ENCODE measurements at places on chromosomes 3 and 15.

- DNase-seq, result no peak
Measured at GRCh38 chr3:176861137-176861536, 336.1 kb downstream of the TBL1XR1 start.

- DNase-seq, result no peak
Measured at GRCh38 chr15:94233441-94233840, 2.1 kb downstream of the MCTP2 start.

DNA sequence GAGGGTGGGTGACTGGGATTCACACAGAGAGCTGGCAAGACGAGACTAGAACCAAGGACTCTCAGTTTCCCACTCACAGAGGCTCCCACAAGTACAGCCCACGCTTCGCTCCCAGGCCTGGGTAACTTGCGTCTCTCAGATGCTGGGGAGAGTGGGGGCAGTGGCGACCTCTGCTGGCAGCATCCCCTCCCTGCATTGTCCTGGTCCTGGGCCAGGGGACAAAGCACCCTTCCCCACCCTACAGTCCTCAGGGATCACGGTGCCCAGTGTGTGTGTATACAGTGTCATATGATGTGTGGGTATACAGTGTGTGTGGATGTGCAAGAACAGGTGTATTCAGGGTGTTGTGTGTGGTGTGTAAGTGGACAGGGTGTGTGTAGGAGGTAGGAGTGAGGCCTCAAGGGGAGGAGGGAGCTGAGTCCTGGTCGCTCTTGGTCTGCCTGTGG is 12.8 kb downstream of the VILL start:
- DNase-seq, result no peak

DNA sequence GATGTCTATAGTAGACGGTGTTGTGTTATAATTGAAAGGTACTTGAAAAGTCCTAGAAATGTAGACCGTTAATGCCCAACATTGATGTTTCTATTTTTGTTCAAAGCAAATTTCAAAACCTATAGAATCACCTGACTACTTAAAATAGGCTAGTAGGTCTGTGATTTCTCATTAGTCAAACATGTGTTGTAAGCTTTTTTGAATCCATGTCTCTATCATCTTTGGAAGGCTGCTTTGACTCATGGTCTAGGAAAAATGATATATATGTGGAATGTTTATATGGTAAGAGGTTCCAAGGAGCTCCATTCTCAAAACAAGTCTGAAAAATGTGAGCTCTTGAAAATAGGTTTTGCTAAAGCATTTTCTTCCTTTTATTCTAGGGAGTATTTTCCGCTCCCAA is 375.3 kb downstream of the LPP start:
- peak; percentile 45 for DNase-seq

GRCh38 chr3:20022954-20023622 is 11.0 kb upstream of the PP2D1 start:
- no peak for DNase-seq

DNA sequence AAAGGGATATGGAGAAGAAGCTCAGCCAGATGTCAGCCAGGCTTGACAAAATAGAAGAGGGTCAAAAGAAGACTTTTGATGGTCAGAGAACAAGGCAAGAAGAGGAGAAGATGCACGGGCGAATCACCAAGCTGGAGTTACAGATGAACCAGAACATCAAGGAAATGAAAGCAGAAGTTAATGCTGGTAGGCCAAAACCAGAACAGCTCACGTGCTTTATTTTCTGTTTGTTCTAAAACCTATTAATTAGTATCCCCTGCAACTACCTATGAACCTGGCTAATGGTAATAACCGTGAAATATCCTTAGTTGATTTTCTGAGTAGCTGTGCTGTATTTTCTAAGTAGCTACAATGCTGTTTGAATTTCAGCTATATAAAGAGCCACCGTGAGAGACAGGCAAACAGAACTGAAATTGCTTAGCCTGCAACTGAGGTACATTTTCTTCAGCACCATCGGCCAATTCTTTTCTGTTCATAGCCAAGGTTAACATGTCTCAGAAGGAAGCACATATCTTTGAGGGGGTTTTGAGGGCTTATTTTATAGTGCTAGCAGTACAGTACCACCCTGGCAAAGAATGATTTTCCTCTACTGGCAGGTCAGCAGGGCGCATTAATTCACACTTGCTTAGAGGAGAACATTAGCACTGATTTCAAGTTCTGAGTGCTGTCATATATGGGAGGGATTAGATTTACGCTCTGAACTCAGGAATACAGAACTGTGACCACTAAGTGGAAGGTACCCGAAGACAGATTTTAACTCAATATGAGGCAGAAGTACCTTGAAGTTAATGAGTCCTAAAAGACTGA is 78.9 kb downstream of the FAM81A start:
- DNase-seq, result no peak

DNA sequence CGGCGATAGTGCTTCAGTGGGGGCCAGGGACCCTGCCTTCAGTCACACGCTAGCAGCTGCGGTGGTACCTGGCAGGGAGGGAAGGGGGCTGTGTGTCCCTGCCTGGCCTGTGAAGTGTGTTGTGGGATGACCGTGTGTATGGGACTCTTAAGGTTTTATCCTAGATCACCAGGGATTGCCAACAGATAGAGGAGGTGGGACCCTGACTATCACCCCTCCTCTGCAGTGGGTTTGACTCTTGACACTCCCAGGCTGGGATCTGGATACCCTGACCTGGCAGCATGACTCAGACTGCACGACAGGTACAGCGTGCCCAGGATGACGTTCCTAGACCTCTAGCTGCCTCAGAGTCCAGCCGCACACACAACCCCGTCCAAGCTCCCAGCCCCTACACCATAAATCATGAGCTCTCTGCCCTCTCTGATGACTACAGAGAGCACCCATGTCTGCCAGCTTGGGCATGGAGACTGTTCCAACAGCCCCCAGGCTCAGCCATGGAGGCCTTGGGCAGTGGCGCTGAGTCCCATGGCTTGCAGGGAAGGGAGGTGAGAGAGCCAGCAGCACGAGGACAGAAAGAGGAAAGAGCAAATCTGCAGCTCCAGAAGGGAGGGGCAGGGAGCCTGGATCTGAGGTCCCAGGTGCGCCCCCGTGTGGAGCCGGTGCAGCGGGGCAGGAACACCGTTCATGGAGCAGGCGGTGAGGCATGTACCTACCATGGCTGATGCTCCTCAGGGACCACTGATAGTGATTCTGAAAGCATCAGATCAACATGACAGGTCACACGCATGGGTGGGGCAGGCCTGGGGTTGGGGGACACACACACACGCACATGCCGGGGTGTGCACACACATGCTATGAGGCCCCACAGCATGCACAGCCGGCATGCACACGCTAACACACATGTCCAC is 71.0 kb downstream of the ADAMTS7 start:
- DNase-seq, result peak; percentile 58

- peak; percentile 30 for DNase-seq
Measured at GRCh38 chr15:25391971-25392721, 46.7 kb downstream of the UBE3A start.

DNA sequence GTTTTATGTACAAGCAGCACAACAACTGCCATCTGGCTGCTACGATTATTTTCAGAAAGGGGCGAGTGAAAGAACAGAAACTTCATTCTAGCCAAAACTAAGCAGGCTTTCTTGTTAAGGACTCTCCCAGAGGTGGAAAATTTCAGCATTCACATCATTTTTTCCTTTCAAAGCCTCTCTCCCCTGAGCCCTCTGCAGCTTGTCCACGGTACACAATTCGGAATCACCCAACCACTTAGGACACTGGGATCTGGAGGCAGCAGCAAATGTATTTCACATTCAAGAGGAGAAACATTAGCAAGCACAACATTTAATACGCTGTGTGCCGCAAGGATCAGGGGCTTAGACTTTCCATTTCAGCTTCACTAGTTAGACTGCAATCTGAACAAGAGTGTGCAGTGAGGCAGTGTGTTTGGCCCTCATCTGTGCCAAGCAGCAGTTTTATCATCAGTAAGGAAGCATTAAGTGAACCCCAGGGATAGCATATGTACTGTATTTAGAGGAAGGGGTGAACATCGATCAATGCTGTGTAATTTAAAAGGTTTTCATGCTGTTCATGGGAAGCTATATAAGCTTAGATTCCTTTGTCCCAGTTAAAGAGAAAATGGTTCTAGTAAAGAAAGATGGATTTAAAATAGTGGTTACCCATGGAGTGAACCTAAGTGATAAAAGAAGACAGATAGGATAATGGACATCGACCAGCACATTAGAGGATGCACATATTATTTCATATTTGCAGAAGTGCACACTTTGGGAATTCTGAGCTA is 504.9 kb downstream of the TBL1XR1 start:
- no peak for DNase-seq

DNA sequence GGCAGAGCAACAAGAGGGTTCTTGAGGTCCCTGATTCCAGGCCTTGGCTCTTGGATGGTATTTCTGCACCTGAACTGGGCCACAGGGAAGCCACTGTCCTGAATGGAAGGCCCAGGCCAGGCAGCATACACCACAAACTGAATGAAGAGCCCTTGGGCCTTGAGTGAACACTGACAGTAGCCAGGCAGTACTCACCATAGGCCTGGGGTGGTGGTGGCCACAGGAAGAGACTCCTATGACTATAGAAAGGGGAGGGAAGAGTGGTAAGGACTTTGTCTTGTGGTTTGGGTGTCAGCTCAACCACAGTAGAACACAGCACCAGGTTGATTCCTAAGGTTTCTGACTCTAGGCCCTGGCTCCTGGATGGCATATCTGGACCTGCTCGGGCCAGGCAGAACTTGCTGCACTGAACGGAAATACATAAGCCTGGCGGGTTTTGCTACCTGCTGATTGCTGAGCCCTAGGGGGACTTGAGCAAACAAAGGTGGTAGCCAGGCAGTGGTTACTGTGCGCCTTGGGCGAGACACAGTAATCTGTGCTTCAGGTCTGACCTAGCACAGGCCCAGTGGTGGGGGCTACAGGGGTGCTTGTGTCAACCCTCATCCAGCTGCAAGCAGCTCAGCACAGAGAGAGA is 241.4 kb downstream of the ISL2 start:
- no peak for DNase-seq

DNA sequence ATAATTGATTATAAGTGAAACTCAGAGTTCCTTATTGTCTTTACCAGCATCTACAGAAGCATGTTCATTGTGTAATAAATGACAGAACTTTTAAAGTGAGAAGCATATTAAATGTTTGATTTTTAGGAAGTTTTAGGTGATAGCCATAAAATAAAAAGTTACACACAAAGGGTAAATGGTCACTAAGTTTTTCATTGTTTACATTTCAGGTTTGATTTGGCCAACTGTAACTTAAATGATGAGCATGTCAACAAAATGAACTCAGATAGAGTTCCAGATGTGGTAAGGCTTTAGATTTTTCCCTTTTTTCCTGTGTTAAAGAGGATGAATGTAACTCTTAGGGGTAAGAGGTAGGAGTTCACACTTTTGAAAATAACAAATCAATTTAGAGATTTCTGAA is 25.9 kb downstream of the NMD3 start:
- no peak for DNase-seq

- DNase-seq, result no peak
Measured at GRCh38 chr3:33547101-33547500, 106.9 kb upstream of the UBP1 start.

- no peak for DNase-seq
Measured at GRCh38 chr3:124731760-124732159, 1.5 kb downstream of the UMPS start.

GRCh38 chr3:35690271-35690670 is 50.9 kb downstream of the ARPP21 start:
- no peak for DNase-seq

GRCh38 chr15:31317421-31318327 is 9.0 kb upstream of the KLF13 start:
- no peak for DNase-seq

DNA sequence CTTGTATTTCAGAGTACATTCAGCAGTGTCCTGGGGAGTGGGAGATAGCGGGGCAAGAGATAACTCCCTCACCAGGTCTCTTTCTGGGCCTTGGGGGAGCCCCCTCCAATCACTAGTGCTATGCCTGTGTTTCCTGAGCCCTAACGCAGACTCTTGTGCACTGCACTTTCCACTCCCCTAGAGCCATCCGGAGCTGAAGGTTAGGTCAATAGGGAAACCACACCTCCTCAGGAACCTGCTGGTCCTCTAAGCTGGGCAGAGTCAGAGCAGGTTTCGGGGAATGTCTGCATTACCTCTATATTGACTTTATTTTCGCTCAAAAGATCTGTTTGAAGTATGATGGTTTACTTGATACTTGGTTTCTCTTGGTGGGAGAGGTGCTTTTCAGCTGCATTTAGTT is 617.0 kb upstream of the ROBO1 start:
- no peak for DNase-seq

- no peak for DNase-seq
Measured at GRCh38 chr3:186220911-186221645, 112.2 kb upstream of the ETV5 start.

GRCh38 chr3:127134466-127134865 is 58.5 kb upstream of the PRR23E start:
- no peak for DNase-seq

- DNase-seq, result no peak
Measured at GRCh38 chr3:167918686-167919085, 177.0 kb downstream of the GOLIM4 start.
